ENCODE measurements at places on chromosomes 5 and 9. TPM values are rescaled to one million over a fixed set of nuclear protein-coding genes. Genes with fewer than 3 reads are reported as not detected.

DNA sequence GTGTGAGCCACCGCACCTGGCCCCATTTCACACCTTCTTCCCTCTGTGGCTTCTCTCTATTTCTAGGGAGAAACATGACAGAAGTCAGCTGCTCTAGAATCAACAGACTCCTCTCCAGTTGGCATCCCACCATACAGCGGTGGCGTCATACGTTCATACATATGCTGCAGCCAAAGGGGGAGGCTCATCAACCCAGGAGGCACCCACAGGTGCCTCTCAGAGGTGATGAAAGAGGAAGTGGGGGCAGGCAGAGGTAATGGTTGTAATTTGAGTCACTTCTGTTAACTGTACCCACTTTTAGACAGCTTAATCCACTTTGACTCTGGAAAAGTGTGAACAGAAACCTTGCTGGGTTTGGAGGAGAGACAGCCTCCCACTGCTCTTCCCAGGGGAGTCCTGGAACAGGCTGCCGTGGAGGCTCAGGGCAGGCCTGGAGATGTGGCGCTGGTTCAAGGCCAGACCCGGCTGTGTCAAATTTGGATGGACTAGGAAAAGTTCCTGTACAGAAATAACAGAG lies 47.3 kb upstream of the SUB1 start:
- H3K4me1 ChIP-seq = peaks cover 5% of the 10 kb centered on the region
- H3K27ac ChIP-seq = no peak overlapping the region
- H3K27me3 ChIP-seq = no peaks in the 10 kb centered on the region
- no peak for DNase-seq
- no peak overlapping the region for H3K4me3 ChIP-seq
- H3K36me3 ChIP-seq = no peaks in the 10 kb centered on the region

GRCh38 chr9:133523106-133523505 lies 1.7 kb downstream of the MYMK start:
- H3K27me3 ChIP-seq = no peaks in the 10 kb centered on the region
- DNase-seq = no peak
- H3K27ac ChIP-seq = no peak overlapping the region
- H3K36me3 ChIP-seq = no peaks in the 10 kb centered on the region
- H3K4me3 ChIP-seq = no peak overlapping the region

Gene ZBED3
- total RNA-seq = 9.1 TPM

- no peak overlapping the region for H3K4me3 ChIP-seq
- peaks cover 23% of the 10 kb centered on the region for H3K36me3 ChIP-seq
- H3K27ac ChIP-seq = peak overlapping the region; percentile 34
- no peaks in the 10 kb centered on the region for H3K4me1 ChIP-seq
These were observed 17.6 kb upstream of the SETX start for GRCh38 chr9:132372177-132373095.

Gene TSSK1B
- 1.2 TPM for total RNA-seq

- no peak for DNase-seq
- H3K27me3 ChIP-seq = no peaks in the 10 kb centered on the region
- no peaks in the 10 kb centered on the region for H3K4me1 ChIP-seq
- no peak overlapping the region for H3K4me3 ChIP-seq
These were observed 13.8 kb downstream of the AOPEP start for GRCh38 chr9:94740145-94740840.

Gene STC2
- 2.9 TPM for total RNA-seq
